ENCODE measurements at places on chromosomes 5 and 9. TPM values are rescaled to one million over a fixed set of nuclear protein-coding genes. Genes with fewer than 3 reads are reported as not detected.

GRCh38 chr5:4625206-4625896, 514.8 kb upstream of the ADAMTS16 start:
- H3K4me1 ChIP-seq, result no peaks in the 10 kb centered on the region
- no peaks in the 10 kb centered on the region for H3K36me3 ChIP-seq
- DNase-seq, result no peak
- H3K27me3 ChIP-seq, result no peaks in the 10 kb centered on the region
- no peak overlapping the region for H3K4me3 ChIP-seq

GRCh38 chr9:27125030-27125429, 16.0 kb downstream of the TEK start:
- no peak for DNase-seq
- no peaks in the 10 kb centered on the region for H3K36me3 ChIP-seq
- H3K4me1 ChIP-seq, result no peaks in the 10 kb centered on the region
- no peak overlapping the region for H3K27ac ChIP-seq

- H3K4me1 ChIP-seq, result no peaks in the 10 kb centered on the region
- no peak for DNase-seq
- H3K4me3 ChIP-seq, result no peak overlapping the region
These were observed 106.4 kb upstream of the EFNA5 start for GRCh38 chr5:107776922-107777740.

- no peak overlapping the region for H3K4me3 ChIP-seq
- H3K36me3 ChIP-seq, result no peaks in the 10 kb centered on the region
- no peaks in the 10 kb centered on the region for H3K27me3 ChIP-seq
- no peaks in the 10 kb centered on the region for H3K4me1 ChIP-seq
- H3K27ac ChIP-seq, result no peak overlapping the region
- DNase-seq, result no peak
These were observed 515.9 kb upstream of the CYLC2 start for GRCh38 chr9:102479191-102479590.

DNA sequence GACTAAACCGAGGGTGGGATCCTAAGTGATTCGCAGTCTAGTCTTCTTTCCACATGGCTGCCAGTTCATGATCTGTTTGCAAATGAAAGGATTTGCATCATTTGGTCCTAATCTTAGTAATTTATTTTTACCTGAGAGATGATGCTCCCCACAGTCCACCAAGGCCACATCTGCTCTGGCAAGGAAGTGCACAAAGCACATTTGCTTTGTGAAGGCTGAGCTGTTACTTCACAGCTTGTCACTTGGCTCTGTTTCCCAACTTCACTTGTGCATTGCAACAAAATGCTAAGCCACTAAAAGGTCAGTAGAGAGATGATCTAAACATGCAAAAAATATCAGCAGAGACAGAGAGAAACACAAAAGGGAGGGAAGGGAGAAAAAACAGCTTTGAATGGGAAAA, 128.5 kb upstream of the VLDLR start:
- no peak overlapping the region for H3K27ac ChIP-seq
- H3K36me3 ChIP-seq, result no peaks in the 10 kb centered on the region
- H3K4me1 ChIP-seq, result no peaks in the 10 kb centered on the region
- DNase-seq, result no peak
- H3K4me3 ChIP-seq, result no peak overlapping the region
- no peaks in the 10 kb centered on the region for H3K27me3 ChIP-seq

Gene SURF6
- polyA plus RNA-seq, result 15.1 TPM
